ENCODE measurements at places on chromosomes 1 and 21.
A peak's percentile ranks its signal among the peaks of the same experiment; 100 is the strongest.

GRCh38 chr1:209622841-209623829 is 29.1 kb downstream of the LAMB3 start:
- no peaks in the 10 kb centered on the region for H3K27me3 ChIP-seq
- peaks cover 3% of the 10 kb centered on the region for H3K36me3 ChIP-seq
- peaks cover 7% of the 10 kb centered on the region for H3K4me1 ChIP-seq
- no peak for DNase-seq

- no peaks in the 10 kb centered on the region for H3K36me3 ChIP-seq
- no peak overlapping the region for H3K27ac ChIP-seq
- H3K4me3 ChIP-seq = no peak overlapping the region
- no peak for DNase-seq
Measured at GRCh38 chr1:14350197-14350596, 248.3 kb upstream of the KAZN start.

DNA sequence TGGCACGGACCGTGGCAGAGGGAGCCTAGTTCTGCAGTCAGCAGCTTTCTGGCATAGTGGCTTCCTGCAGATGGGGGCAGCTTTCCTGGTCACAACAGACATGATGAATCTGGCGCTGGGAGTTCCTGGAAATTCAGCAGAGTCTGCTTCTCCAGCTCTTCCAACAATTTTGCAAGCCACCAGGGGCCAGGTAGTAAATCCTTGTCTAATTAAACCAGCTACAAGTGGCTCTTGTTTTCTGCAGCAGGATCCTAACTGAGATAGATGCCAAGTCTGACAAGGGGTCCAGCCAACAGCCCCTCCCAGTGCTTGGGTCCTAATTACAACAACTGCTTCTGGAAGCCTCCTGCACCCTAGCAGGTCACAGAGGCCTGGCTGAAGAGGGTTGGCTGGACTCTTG is 35.8 kb downstream of the TRIM62 start:
- H3K27ac ChIP-seq = no peak overlapping the region
- no peak for DNase-seq
- no peaks in the 10 kb centered on the region for H3K36me3 ChIP-seq
- 0 out of 2 replicates have a peak, but pooled peaks cover 2% of the 10 kb centered on the region for H3K4me1 ChIP-seq
- H3K4me3 ChIP-seq = no peak overlapping the region

DNA sequence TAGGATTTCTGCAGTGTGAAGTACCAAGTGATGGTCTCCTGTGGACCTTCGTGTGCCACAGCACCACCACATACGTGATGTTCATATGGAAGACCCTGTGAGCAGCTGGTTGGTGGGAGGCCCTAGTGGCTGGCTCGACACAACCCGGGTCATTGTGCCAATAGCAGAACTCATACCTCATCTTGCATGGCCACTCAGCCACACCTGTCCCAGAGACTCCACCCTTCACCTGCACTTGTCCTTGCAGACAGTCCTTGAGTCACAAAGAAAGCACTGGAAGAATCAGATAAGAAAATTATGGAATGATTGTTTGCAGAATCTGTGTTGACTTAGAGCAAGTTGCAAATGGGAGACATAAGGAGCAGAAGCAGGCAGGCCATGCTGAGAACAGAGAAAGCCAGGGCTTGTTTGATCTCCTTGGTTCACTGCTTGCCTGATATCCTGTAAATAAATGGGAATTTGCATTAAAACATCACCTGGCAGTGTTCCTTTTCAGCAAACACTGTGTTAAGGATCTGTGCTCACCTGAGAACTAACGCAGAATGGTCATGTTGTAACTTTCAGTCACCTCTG is 307.7 kb downstream of the SIPA1L2 start:
- H3K27me3 ChIP-seq = no peaks in the 10 kb centered on the region
- H3K4me3 ChIP-seq = no peak overlapping the region
- H3K4me1 ChIP-seq = no peaks in the 10 kb centered on the region
- H3K36me3 ChIP-seq = no peaks in the 10 kb centered on the region
- DNase-seq = no peak
- no peak overlapping the region for H3K27ac ChIP-seq

GRCh38 chr1:180567654-180568053 is 8.9 kb downstream of the OVAAL start:
- no peak overlapping the region for H3K27ac ChIP-seq
- peaks cover 19% of the 10 kb centered on the region for H3K4me1 ChIP-seq
- no peaks in the 10 kb centered on the region for H3K36me3 ChIP-seq
- no peak overlapping the region for H3K4me3 ChIP-seq

DNA sequence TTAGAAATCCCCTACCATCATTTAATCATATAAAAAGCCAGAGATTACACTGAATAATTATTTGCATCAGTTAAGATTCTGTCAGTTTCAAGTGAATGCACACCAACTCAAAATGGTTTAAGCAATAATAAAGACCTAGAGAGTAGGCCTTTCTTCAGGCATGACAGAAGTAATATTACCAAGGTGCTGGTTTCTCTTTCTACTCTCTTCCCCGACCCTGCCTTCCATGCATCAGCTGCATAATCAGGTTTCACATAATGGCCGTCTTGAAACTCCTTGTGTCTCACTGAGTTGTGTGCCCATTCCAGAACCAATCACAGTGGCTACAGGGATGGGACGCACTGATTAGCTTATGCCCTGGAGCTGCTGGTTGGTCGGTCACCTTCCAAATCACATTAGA is 103.5 kb upstream of the SERTAD4 start:
- H3K36me3 ChIP-seq = no peaks in the 10 kb centered on the region
- H3K4me3 ChIP-seq = no peak overlapping the region
- no peaks in the 10 kb centered on the region for H3K4me1 ChIP-seq
- DNase-seq = no peak
- no peak overlapping the region for H3K27ac ChIP-seq

DNA sequence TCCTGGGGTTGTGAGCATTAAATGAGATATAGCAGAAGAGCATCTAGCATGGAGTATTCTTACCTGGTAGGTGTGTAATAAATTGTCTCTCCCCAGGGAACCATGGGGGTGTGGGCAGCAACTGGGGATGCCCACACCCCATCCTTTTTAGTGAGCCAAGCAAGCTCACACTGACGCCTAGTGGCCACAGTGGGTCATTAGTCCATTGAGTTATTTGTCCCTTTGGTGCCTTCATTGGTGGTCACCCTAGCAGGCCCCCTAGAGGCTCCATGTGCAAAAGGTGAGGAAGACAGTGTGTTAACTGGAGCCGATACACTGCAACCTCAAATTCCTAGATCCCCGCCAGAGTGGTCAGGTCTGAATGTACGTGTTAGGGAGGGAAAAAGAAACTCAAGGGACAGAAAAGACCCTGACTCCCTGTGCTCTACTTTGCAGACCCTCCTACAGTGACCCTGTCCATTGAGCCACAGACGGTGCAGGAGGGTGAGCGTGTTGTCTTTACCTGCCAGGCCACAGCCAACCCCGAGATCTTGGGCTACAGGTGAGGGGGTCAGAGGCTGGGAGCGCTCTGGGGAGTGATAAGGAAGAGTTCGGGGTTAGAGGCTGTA is 93.3 kb upstream of the CD1D start:
- H3K4me1 ChIP-seq = no peaks in the 10 kb centered on the region
- H3K36me3 ChIP-seq = peaks cover 40% of the 10 kb centered on the region
- H3K27ac ChIP-seq = no peak overlapping the region
- DNase-seq = peak; percentile 70
- H3K4me3 ChIP-seq = no peak overlapping the region
- H3K27me3 ChIP-seq = no peaks in the 10 kb centered on the region

- H3K4me1 ChIP-seq = no peaks in the 10 kb centered on the region
- no peak overlapping the region for H3K4me3 ChIP-seq
- H3K36me3 ChIP-seq = no peaks in the 10 kb centered on the region
- no peaks in the 10 kb centered on the region for H3K27me3 ChIP-seq
- no peak for DNase-seq
Measured at GRCh38 chr1:185486346-185486745, 169.3 kb upstream of the IVNS1ABP start.

DNA sequence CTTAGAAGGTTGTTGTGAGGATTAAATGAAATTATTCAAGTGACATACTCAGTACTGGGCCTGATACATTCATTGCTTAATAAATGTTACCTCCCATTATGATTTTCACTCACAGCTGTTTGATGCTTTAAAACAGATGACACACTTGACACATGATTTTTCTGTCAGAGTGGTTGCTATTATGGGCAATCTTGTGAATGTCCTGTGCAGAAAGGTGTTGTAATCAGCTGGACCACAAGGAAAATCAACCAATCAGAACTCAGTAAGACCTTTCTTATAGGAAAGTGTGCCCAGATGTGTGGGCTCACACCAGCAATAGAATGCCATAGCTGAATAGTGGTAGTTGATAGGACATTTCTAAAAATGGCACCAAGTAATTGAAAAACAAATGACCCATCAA is 23.5 kb downstream of the GJA5 start:
- H3K4me3 ChIP-seq = no peak overlapping the region
- no peak for DNase-seq
- H3K27ac ChIP-seq = no peak overlapping the region
- no peaks in the 10 kb centered on the region for H3K36me3 ChIP-seq

DNA sequence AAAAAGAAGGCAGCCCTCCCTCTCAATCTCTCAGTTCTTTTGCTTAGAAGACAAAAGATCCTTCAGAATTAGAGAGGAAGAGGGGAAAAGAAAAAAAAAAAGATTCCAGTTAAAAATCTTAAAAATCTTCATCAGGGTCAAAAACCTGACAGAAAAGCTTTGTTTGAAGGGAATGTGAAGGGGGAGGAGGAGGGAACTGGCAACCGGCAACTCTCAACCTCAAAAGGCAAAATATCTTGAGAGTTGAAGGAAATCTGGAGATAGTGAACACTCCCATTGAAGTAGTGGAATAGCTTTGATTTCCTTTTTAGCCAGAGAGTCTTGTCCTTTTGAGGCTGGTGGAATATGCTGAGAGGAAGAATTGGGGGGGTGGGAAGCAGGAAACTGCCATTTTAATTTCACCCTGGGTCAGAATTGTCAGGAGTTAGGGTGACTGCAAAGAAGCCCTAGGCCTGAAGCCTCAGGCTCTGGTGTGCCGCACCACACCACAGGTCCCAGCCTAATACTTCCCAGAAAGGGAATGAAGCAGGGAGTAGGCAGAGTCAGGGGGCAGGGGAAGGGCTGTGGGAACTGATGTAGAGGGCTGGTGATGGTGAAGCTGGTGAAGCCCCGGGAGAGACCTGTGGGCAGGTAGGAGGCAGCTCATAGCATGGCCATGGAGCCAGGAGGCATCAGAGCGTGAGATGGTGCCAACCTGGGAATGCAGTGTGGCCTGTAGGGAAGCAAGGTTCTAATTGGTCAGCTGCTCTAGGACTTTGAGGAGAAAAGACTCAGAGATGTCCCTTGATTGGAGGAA is 24.6 kb downstream of the KIRREL1 start:
- no peaks in the 10 kb centered on the region for H3K27me3 ChIP-seq
- no peaks in the 10 kb centered on the region for H3K36me3 ChIP-seq
- H3K27ac ChIP-seq = peak overlapping the region; percentile 82
- H3K4me1 ChIP-seq = peaks cover 48% of the 10 kb centered on the region

Data from HCT116 (cell line).